Urinary bladder (tissue), 4 donors: ENCODE measurements at places on chromosomes 6 and 20. TPM values are rescaled to one million over a fixed set of nuclear protein-coding genes. Genes with fewer than 3 reads are reported as not detected.

GRCh38 chr6:133985970-133986369 lies 32.9 kb downstream of the TBPL1 start:
- DNase-seq = no peak

ATP6V1G2 gene
- 3.3 TPM for total RNA-seq

BEND6 gene
- total RNA-seq = 12.8 TPM

CYP24A1 gene
- total RNA-seq = 2.6 TPM

BMP5 gene
- 78.7 TPM for total RNA-seq

DNA sequence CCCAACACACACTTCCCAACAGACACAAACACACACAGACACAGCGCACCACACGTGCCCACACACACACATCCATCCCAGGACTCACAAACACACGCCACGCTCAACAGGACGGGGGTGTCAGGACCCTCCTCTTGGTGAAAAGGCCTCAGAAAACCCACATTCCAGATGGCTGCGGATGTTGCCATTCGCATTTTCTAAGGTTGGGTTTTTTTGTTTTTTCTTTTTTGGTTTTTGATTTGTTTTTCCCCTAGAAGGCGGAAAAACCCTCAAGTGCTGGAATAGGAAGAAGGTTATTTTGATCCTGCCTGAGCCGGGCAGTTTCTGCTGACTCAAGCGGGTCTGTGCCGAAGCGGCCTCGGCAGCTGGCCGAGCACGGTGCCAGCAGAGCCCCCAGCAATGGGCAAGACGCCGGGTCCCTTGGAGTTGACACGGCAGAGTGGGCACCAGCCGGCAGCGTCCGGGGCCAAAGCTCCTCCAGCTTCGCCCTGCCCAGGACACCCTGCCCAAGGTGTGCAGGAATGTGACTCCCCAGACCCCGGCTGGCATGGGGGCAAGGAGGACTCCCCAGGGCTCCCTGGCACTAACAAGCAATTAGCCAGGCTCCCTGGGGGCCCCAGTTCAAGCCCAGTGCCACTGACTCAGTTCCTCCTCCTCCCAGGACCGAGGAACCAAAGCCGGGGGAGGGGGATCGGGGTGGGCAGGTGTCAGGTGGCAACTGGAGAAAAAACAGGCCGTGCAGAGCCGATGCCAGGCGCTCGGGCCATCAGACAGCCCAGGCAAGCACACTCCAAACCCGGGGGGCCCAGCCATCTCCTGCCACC lies 40.9 kb upstream of the ZBP1 start:
- no peak for DNase-seq

- DNase-seq = no peak
Measured at GRCh38 chr6:49980898-49981297, 11.5 kb upstream of the DEFB113 start.

RAD21L1 gene
- total RNA-seq = not detected

SOX4 gene
- 71.0 TPM for total RNA-seq

DNA sequence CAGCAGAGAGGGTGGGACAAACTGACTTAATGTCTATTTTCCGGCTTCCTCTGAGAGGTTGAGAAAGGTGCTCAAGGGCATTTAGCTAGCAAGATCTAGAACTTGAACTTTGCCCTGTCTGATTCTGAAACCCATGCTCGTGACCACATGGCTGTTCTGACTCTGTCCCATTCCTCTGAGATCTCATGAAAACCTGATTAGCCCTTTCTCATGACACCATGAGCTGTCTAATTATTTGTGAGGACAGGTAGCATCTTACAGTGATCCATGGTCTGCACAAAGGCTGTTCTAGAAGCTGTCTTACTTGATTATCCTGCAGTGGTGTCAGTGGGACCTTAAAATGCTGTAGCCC lies 89.6 kb upstream of the TOX2 start:
- no peak for DNase-seq

GHRH gene
- not detected for total RNA-seq

HLA-DRB5 gene
- 3.8 TPM for total RNA-seq

DNA sequence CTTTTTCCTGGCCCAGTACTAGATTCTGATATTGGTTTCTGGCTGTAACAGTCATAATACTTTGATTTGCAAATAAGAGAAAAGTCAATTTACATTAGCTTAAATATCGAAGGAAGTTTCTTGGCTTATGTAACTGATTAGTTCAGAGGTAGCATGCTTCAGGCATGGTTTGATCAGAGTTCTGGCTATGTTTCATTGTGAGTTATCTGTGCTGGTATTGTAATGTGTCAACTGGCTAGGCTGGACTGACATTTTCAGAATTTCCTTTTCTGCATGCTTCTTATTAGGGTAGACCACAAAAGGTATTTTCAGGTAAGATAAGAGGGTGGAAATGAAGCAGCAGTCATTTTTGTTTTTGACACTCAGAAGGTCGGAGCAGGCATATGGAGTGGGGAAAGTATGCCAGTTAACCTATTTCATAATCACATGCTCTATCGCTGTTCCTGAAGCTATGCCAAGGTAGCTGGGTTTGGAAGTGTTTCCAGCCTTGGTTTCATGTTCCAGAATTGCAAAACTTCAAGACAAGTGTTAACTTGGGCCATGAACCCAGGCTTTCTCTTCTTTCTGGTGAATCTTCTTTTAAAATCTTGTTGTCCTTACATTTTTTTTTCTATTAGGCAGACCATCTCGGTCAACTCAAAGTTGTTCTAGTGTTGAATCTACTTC lies 244.9 kb downstream of the DHX35 start:
- no peak for DNase-seq

DNA sequence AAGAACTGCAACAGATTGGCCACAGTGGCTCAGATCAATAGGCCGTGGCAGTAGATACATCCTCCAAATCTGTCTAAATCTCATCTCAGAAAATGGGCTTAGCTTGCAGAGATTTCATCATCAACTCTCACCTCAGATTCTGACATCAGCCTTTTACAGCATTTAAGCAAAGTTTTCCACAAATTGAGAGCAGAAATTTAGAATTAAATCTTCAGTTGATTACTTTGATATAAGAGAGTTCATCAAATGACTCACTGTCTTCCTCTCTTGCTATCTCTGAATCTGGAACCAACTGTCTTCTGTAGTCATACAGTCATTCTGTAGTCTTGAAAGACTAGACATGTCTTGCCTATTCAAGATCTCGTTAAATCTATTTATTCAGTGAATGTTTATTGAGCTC lies 45.2 kb upstream of the CTAGE9 start:
- no peak for DNase-seq

UNC93A gene
- total RNA-seq = not detected

GRCh38 chr6:153725456-153725855 lies 313.6 kb upstream of the OPRM1 start:
- DNase-seq = no peak

DNA sequence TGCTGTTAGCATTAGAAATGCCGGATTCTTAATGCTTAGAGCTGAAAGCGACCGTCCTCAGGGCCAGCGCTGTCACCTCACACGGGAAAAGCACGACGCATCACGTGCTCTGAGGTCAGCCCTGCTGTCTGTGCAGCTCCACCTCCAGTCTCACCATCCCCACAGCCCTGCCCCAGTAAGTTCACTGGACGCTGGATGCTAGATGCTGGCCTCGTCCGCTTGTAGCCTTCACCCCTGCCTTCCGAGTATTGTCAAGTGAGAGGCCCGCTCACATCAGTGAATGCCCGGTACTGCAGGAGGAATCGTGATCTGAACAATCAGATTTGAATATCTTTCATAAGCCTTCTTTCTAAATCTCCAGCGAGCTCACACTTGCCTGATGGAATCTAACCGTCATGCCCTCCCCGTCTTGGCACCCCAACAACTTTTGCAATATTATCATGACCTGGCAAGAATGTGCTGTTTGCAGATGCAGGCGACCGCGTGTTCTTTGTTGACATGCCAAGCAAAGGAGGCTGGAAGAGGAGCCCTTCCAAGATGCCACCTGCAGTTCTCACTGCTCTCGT lies 64.9 kb downstream of the DLL1 start:
- DNase-seq = peak; percentile 45

IL20RA gene
- 4.4 TPM for total RNA-seq

- DNase-seq = no peak
Measured at GRCh38 chr20:39309458-39309857, 347.3 kb downstream of the DHX35 start.

DNA sequence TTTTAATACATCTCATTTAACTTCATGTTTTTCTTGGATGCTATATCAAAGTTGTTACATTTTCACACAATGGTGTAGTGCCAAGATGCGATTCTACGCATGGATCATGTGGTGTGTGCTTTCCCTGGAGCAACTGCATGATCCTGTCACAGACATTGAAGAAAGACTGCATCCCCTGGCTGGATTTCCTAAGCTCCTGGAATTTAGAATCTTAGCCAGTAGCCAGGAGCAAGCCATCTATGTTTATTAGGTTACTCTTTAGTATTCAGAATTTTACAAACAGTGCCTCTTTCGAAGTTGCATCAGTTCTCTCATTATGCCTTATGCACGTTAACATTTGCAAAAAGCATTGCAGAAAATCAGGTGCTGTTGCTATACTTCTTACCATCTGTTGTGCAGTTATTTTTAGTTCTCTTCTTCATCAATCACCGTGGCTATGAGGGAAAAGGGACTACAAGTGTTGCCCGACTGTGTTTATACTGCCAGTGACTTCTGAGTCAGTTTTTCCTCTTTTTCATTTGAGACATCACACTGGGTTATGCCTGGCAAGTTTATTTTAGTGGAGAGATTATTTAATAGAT lies 584.2 kb downstream of the BCKDHB start:
- no peak for DNase-seq

DNA sequence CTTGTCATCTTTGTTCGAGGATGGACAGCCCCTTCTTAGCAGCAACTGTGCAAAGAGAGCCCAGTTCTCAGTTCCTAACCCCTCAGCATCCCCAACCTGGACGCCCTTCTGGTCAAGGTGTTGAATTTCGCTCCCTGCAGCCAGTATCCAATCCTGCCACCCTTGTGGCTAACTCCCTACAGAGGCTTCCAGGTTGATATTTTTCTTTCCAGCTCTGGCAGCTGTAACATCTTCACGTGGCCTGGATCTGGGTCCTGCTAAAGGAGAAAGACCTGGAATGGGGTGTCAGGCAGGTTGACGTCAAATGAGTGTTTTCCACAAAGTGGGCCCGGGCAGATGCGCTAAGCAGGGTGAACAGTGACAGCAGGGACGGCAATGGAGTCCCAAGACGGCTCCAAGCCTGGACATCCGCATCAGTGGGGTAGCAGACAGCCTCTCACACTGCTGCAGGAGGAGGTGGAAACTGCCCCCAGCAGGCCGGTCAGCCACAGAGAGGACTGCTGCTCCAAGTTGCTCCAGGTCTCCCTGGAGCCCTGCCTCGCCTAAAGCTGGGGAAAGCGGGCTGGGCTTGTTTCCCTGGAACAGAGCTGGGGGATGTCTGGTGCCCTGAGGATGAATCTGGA lies 1.0 kb upstream of the YTHDF1 start:
- no peak for DNase-seq

DNA sequence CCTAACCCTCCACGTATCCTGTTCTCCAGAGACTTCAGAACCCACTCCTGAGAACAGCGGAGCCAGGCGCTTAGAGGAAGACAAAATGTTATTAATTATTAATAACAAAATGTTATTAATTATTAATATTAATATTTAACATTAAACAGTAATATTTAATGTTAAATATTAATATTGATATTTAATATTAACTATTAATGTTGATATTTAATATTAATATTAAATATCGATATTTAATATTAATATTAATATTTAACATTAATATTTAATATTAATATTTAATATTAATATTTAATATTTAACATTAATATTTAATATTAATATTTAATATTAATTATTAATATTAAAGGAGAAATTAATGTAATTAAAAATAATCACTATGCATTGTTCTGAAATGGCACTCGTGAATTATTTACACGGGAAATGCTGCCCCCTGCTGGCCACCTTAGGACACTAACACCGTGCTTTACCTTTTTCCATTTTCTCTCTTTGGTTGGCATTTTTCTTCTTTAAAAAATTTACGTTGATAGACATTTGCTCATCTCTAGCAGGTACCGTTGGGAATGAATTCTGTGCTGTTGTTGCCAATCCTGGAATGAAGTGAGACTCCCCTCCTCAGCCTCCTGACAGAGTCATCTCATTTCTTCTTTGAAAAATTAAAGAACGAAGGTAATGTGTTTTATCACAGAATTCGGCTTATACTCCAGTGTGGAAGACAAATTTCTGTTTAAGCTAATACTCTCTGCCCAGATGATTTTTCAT lies 7.5 kb upstream of the GGTLC1 start:
- DNase-seq = no peak

DNA sequence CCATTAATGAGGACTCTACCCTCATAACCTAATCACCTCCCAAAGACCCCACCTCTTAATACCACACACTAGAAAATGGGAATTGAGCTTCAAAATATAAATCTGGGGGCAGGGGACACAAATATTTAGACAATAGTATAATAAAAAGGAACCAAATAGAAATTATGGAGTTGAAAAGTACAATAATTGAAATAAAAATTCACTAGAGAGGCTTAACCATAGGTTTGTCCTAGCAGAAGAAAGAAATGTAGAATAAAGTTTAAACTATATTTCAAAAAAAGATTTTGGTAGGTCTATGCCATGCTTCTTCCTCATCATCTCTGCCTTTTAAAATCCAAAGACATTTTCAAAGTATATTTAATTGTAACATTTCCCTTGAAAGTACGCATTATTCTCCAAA lies 19.5 kb upstream of the HLA-DQA1 start:
- no peak for DNase-seq

GRCh38 chr6:130622142-130622541 lies 205.1 kb upstream of the SMLR1 start:
- DNase-seq = no peak

DNA sequence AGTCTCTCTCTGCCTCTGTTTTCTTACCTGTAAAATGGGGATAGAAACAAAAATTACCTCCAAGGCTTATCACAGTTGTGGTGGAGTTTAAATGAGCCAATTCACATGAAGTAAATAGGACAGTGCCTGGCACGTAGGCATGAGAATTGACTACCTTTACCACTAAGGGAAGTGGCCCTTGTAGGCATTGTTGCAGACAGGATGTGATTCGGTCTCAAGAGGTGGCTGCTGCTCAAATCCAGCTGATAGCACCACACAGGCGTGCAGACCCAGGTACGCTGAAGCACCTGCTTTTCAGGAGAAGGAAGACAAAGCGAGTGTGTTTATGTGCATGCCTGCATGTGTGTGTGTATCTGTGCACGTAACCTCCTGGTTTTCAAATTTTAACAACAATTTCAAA lies 108.6 kb downstream of the EYA2 start:
- DNase-seq = no peak

SGK1 gene
- total RNA-seq = 44.4 TPM

KHDC1 gene
- 2.6 TPM for total RNA-seq

DNA sequence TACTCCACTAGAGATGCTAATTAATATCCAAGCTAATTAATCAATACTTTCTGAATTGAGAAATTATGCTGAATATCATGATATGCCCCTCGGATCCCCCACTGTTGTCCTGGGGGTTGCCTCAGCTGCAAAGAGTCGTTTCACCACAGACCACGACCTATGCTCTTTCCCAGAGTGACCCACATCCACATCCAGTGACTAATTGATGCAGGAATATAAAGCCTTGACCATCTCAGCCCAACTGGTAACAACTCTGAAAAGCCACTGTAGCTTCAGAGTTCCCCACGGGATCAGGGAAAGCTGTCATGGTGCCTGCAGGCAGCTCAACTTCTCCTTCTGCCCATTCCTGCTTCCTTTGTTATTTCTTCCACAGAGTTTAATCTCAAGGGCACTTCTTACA lies 116.9 kb downstream of the RWDD2A start:
- DNase-seq = no peak
